ENCODE measurements at places on chromosomes 13 and 19.

DNA sequence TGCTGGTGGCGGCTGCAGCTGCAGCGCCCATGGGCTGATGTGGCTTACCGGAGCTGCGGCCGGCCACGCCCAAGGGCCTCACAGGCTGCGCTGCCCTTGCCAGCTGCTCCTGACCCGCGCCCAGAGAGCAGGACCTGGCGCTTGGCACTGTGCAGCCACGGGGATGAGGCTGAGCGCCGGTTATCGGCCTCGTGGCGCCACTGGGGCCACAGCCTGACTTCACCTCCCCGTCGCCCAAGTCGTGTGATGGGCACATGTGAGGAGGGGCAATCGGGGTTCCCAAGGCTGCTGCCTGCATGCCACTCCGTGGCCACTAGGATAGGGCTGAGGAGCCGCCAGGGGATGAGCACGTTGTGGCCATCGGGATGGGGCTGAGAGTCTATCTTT lies 77.2 kb upstream of the PABPC3 start:
- DNase-seq: no peak

DNA sequence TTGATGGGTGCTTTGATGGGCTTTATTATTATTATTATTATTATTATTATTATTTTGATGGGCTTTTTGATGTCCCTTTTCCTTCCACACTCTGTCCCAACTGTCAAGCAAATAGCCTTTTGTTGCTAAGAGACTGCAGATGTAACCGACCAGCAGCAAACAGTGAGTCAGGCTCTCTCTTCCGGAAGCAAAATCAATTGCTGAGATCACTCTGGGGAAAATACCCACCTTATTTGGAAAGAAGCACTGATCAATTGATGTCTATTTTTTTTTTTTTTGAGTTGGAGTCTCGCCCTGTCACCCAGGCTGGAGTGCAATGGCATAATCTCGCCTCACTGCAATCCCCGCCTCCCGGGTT lies 2.9 kb downstream of the LDLR start:
- no peak for DNase-seq

DNA sequence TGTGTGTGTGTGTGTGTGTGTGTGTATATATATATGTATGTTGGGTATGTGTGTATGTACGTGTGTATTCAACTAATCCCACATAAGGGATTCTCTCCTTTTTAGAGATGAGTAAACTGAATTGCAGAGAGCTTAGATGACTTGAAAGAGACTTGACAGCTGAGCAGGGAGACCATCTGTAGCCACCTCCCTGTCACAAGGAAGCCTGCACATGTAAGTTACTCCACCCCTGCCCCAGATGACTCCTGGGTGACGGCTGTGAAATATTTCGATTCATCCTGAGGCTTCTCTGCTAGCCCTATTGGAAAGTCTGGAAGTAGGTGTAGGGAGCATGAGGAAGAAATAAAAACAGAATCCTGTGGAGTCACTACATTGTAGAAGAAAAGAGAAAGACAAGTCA lies 480.4 kb downstream of the FOXO1 start:
- no peak for DNase-seq

DNA sequence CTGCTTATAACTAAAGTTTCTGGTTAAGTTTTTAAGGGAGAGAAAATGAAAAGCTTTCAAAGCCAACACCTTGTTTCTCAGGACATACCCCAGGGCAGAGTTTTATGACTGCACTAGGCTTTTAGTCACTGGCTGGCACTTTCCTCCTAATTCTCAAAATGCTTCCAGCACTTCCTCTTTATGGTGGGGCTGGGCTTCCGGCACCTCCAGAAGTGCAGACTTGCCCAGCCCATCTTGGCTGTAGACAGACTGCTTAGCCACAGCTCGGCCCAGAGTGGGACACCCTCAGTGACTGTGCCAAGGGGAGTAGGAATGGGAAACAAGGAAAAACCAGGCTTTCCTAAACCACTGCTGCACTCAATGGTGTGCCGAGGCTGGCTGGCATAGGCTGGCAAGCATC lies 23.2 kb upstream of the GTF3A start:
- no peak for DNase-seq

GRCh38 chr19:13176345-13176744 lies 26.1 kb downstream of the IER2 start:
- DNase-seq: no peak

- DNase-seq: no peak
Observed at GRCh38 chr13:44013758-44014291, 134.1 kb downstream of the LACC1 start.

DNA sequence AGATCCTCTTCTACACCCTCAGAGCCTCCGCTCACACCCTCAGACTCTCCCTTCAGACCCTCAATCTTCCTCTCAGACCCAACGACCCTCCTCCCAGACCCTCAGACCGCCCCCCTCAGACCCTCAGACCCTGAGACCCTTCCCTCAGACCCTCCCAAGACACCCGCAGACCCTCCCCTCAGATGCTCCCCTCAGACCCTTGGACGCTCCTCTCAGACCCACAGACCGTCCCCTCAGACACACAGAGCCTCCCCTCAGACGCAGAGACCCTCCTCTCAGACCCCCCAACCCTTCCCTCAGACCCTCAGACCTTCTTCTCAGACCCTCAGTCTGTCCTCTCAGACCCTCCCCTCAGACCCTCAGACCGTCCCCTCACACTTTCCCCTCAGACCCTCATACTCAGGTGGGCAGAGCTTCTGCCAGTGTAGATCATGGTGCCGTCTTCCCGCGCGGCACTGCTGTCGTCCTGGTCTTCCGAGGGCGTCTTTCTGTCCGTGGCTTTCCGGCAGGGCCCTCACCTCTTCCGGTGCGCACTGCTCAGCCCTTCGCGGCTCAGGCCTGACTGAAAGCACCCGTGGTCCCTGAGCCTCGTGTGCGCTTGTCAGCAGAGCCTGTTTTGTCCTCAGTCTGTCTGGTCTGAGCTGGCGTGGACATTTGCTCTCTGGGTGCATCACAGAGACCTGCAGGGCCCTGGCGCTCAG lies 18.9 kb upstream of the TFDP1 start:
- no peak for DNase-seq

DNA sequence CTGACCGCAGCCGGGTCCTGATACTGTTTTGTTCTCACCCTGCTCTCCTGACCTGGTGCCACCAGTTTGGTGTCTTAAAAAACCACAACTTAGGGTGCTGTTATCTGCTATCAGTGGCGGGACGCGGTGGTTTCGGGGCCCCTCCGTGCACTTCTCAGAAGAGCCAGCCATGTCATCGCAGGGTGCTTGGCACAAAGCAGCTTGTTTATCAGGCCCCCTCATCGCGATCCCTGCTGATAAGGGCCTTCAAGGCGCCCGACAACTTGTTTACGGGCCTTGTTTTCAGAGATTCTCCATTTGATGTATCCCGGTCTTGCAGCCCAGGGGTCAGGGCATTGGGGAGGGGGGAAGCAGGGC lies 58.1 kb upstream of the KLF2 start:
- no peak for DNase-seq

DNA sequence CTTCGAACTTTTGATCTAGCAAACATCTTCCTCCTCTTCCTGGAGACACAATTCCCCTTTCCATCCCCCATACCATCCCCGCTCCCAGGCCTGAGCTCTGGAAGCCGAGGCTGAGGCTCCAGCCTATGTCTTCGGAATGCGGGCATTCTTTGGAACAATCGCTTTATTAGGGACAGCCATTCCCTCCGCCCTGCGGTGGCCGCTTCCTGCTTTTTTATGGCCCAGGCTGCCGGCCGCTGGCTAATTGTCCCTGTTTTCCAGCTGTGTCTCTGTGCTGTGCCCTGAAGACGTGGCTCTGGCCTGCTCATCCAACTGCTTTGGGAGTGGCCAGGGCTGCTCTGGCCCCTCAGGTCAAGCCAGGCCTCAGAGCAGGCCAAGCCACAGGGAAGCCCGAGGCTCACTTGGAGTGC lies 2.1 kb upstream of the CDX2 start:
- no peak for DNase-seq

DNA sequence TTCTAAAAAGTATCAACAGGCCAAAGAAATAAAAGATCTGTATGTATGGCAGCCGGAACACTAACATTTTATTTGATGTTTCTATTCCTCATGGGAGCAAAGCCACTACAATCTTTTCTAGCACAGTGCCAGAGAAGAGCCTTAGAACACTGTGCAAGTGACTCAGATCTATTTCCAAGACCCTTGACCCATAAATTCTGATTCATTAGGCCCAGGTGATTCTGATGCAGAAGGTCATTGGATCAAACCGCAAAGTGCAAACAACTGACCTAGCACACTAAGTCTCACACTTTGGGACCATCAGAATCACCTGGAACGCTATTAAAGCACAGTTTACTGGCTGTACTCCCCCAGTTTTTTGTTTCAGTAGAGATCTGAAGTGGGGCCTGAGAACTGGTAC lies 87.6 kb downstream of the MYCBP2 start:
- DNase-seq: no peak

- no peak for DNase-seq
Observed at GRCh38 chr19:58559275-58560006, 1.0 kb upstream of the UBE2M start.

DNA sequence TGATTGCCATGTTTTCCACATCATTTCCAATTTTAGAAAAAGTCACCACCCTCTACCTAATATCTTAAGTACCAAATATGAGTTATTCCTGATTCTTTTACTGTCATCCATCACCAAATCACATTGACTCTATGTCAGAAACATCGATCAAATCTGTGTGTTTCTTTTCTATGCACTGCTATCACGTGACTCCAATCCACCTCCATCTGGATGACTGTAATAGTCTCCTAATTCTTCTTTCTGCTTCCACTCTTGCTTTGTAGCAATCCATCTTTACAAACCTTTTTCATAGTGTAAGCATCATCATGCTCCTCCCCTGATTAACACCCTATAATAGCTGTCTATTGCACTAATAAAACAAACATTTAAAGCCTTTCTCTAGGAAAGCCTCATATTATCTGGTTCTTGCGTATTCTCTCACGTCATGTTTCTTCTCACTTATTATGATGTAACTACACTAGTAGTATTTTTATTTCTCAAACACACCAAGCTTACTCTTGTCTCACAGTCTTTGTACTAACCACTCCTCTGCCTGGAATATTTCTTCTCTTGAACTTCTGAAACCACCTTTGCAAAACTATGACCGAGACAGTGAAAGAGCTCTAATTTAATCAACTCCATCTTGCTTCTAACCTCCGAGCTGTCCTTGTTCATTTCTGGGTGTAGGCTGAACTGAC lies 10.7 kb upstream of the FPR3 start:
- DNase-seq: no peak

GRCh38 chr19:10510301-10510802 lies 6.9 kb downstream of the S1PR5 start:
- no peak for DNase-seq

DNA sequence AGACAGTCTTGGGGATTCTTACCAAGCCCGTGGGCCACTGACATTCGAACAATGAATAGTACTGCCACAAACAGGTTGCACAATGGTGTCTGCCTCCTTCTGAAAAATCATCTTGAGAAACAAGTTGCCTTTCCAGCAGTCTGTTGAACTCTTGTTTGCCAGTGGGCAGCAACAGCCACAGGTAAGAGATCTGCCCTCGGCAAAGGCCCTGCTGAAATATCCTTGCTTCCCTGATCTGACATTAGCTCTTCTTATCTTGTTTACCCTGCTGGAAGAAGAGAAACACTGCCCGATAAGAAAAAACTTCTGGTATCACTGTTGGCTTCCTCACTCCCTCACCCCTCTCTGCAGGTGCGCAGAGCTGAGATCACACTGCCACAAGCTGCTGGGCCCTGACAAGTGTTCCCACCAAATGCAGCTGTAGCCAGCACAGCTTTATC lies 2.0 kb downstream of the DOCK9 start:
- DNase-seq: no peak

DNA sequence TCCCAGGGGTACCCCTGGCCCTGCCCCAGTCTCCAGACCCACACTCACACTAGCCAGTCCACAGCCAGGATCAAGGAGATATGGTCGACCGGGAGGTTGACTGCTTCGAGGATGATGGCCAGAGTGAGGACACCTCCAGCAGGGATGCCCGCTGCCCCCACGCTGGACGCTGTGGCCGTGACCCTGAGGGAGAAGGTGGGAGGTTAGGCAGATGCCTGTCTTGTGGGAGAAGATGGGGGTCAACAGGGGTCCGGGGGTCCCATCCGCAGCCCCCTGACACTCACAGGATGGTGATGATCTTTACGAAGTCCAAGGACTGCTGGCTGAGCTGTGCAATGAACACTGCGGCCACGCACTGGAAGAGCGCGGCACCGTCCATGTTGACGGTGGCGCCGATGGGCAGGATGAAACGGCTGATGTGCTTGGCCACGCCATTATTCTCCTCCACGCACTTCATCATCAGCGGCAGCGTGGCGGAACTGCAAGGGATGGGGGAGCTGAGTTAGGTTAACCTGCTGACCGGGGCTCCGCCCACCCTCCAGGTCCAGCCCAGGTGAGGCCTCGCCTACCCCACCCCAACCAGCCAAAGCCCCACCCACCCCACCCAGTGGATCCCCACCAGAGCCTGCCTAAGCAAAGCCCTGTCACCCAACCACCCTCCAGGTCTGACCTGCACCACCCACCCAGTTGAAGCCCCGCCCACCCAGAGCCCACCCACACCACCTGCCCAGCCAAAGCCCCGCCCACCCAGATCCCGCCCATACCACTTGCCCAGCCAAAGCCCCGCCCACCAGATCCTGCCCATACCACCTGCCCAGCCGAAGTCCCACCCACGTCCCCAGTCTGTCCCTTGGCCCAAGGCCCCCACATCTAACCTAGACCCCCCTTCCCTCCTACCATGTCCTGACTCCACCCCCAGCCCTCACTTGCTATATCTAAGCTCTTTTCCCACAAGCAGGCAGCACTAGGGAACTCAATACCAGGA lies 11.2 kb downstream of the SLC1A5 start:
- no peak for DNase-seq

GRCh38 chr19:46791944-46792343 lies 3.5 kb upstream of the SLC1A5 start:
- DNase-seq: no peak

- no peak for DNase-seq
Observed at GRCh38 chr13:97254816-97255215, 32.7 kb downstream of the MBNL2 start.

DNA sequence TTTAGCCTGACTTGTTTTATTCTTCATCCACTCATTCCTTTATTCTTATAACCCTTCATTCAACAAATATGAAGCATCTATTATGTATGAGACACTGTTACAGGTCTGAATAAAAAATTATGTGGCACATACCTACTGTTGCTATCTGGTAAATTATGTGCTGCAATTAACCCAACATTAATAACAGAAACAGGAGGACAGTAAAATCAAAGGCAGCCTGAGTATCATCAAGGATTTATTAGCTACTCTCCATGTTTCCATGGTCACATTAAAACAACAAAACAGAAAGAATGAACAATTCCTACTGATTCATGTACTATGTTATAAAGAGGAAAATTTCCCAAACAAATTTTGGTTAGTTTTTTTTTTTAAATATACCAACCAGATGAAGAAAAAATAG lies 43.9 kb downstream of the RAP2A start:
- no peak for DNase-seq

Data from cortex of kidney (tissue), 1 donor.